Fibroblast of upper back skin (primary cell): ENCODE measurements at places on chromosomes 6 and 20.

- no peak for DNase-seq
Measured at GRCh38 chr6:52588710-52589091, 11.8 kb upstream of the TRAM2 start.

- no peak for DNase-seq
Measured at GRCh38 chr6:133895573-133896343, 6.8 kb downstream of the TCF21 start.

- no peak for DNase-seq
Measured at GRCh38 chr20:25461281-25461650, 53.8 kb downstream of the GINS1 start.

GRCh38 chr6:151765444-151765886 is 42.0 kb upstream of the ESR1 start:
- DNase-seq, result peak; percentile 83

DNA sequence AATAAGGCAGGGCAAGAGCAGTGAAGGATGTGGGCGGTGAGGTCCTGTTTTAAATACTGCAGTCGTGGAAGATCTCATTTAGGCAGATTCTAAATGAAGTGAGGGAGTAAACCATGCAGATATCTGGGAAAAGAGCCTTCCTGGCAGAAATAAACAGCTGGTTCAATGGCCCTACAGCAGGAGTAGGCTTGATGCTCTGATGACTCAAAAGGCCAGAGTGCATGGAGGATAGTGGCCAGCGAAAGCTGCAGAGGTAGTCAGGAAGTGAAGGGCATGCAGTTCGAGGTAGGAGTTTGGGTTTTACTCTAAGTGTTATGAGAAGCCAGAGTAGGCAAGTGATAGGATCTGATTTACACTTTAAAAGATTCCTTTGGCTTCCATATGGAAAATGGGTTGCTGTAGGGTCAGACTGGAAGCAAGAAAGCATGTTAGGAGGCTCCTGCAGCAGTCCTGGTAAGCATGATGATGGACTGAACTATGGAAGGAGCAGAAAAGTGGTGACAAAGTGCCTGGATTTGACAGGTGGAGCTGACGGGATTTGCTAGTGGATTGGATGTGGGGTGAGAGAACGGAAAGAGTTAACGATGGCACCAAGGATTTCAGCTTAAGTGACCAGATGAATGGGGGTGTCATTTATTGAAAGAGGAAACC is 150.0 kb downstream of the GJA10 start:
- DNase-seq, result no peak

DNA sequence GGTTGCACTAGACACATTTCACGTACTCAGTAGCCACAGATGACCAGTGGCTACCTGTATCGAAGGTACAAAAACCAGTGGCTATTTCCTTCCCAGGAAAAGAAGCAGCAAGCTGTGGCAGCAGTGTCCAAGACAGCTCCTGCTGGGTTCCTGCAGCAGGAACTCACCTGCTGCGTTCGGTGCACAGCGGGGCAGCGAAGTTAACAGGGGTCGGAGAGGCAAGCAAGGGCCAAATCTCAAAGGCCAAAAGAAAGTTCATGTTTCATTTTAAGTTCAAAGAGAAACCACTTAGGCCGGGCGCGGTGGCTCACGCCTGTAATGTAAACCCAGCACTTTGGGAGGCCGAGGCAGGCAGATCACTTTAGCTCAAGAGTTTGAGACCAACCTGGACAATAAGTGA is 26.9 kb downstream of the ASIP start:
- no peak for DNase-seq

DNA sequence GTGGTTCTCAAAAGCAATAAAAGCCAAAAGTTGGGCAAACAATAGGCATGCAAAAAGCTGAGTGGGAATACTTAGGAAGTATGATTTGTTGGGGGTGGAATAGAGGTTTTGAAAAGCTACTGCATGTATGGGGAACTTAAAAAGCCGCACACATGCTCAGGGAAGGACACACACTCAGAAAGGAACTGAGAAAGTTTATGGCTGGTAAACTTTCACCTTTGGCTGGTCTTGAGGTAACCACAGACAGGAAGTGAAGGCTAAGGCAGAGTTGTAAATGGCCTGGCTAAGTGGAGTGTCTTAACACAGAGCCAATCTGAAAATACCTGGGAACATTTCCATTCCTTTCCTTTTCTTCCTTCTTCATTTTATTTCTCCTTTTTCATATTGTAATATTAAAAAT is 134.5 kb upstream of the EXOC2 start:
- DNase-seq, result no peak
